Posterior vena cava (tissue), 2 donors: ENCODE measurements at places on chromosomes 13 and 19. TPM values are rescaled to one million over a fixed set of nuclear protein-coding genes. Genes with fewer than 3 reads are reported as not detected.

- DNase-seq: no peak
These were observed 5.8 kb downstream of the PPP1R37 start for GRCh38 chr19:45098521-45099466.

The GSX1 gene
- total RNA-seq: not detected

The SPART gene
- 85.0 TPM for total RNA-seq

- DNase-seq: peak; percentile 86
These were observed 1.8 kb downstream of the ETHE1 start for GRCh38 chr19:43524922-43525835.

The TMEM59L gene
- total RNA-seq: 14.5 TPM

DNA sequence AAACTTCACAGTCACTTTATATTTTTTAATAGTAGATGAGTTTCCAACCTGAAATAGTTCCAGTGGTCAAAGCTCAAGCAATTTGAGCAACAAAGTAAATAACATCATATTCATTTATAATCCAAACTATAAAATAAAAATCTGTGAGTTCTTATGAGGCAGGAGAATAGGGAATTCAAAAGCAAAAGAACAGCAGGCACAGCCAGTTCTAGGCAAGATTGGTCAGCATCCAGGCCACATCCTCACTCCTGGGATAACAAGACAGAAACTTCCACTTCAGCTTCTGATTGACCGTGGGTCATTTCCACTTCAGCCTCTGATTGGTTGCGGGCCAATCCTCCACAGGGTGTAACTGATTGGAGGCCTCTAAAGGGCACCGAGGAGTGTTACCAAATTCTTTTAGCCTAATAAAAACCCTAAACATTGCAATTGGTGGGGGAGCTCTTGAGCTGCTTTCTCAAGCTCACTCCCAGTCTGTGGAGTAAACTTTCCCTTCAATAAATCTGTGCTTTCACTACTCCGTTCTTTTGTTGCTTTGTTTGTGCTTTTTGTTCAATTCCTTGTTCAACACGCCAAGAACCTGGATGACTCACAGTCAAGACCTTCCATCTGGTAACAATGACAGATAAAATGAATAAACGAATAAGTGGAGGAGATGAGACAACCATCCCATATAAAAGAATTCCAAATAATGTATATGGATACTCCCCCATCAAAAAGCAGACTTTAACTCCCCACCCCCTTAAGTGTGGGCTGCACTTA is 42.6 kb upstream of the AMER2 start:
- DNase-seq: no peak

DNA sequence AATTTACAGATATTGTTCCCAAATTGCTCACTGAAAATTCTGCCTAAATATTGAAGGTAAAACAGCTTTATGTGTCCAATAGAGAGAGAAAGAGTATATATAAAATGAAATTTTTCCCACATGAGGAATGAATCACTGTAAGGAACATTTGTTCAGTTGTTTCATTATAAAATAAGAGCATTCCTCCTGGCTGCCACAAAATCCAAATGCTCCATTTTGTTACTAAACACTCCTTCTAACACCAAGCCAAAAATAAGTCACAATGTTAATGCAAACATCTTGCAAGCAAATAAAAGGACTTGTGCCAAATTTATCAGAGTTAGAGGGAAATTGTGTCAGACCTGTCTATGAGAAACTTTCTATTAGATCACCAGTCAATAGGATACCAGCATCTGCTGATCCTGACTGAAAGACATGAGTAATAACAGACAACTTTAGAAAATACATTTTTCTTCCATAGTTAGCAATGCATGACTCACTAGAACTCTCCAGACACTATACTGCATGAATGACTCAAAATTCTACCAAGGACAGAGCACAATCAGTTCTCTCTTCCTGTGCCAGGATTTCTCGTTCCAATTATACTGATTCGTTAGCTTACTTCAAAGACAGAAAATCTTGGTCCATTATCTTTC is 83.5 kb upstream of the FNDC3A start:
- DNase-seq: no peak

The ZNF234 gene
- total RNA-seq: 10.0 TPM

- DNase-seq: no peak
These were observed 9.2 kb upstream of the ACP7 start for GRCh38 chr19:39074942-39075341.

The ZNF431 gene
- 11.1 TPM for total RNA-seq

The CLEC4G gene
- 2.2 TPM for total RNA-seq
